ENCODE measurements at places on chromosomes 11 and 22. TPM values are rescaled to one million over a fixed set of nuclear protein-coding genes. Genes with fewer than 3 reads are reported as not detected.

RAG2 gene
- not detected for total RNA-seq

SYCE3 gene
- total RNA-seq: not detected

P2RY2 gene
- 0.19 TPM for total RNA-seq

STARD10 gene
- 29.8 TPM for total RNA-seq

PDGFB gene
- total RNA-seq: 1.1 TPM

KRTAP5-10 gene
- not detected for total RNA-seq

GLB1L3 gene
- 1.3 TPM for total RNA-seq

PRR5L gene
- 1.5 TPM for total RNA-seq

SOX10 gene
- not detected for total RNA-seq

- no peaks in the 10 kb centered on the region for H3K36me3 ChIP-seq
- no peaks in the 10 kb centered on the region for H3K4me1 ChIP-seq
- H3K27me3 ChIP-seq: no peaks in the 10 kb centered on the region
- H3K4me3 ChIP-seq: no peak overlapping the region
- DNase-seq: no peak
- no peak overlapping the region for H3K27ac ChIP-seq
Measured at GRCh38 chr11:15590132-15590531, 475.4 kb downstream of the INSC start.

DNA sequence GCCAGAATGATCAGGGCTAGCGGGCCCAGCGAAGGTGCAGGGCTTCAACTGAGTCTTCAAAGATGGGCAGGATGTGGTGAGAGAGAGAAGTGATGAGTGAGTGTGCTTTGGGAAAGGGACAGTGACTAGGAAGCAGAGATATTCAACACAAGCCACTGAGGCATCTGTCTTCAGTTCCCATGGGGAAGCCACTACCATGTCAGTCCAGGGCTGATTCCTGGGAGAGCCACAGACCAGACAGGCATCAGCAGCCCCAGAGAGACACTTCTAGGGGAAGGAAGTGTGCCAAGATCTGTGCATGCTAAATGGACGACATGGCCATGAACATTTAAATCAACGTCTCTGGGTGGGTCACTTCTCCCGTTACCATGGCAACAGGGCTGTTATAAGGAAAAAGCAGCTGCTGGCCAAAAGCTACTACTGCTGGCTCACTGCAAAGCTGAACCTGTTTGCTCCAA is 28.5 kb downstream of the P4HA3 start:
- no peaks in the 10 kb centered on the region for H3K27me3 ChIP-seq
- H3K27ac ChIP-seq: no peak overlapping the region

GRCh38 chr22:19845054-19845722 is 9.5 kb downstream of the GNB1L start:
- H3K4me3 ChIP-seq: no peak overlapping the region
- no peaks in the 10 kb centered on the region for H3K36me3 ChIP-seq
- no peak overlapping the region for H3K27ac ChIP-seq
- no peak for DNase-seq

DNA sequence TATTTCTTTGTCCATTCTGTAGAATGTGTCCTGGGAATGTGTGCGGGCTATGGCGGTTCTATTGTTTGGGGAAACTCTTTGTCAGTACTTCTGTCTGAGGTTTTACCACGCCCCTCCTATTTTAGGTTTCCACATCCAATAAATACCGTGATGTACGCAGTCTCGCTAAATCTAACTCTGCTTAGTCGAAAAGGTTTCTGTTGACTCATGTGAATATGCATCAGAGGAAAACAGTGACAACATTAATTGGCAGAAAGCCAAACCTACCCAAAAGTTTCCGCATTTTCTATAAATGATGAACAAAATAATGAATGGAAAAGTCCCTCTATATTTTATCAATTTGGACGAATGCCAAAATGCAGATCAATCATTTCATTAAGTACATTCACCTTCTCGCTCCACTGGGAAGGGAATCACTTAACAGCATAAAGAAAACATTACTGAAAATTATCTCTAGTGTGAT is 143.4 kb downstream of the MAML2 start:
- no peaks in the 10 kb centered on the region for H3K36me3 ChIP-seq
- H3K27ac ChIP-seq: no peak overlapping the region
- H3K4me1 ChIP-seq: peaks cover 28% of the 10 kb centered on the region
- no peak for DNase-seq
- no peak overlapping the region for H3K4me3 ChIP-seq

GRCh38 chr22:46684706-46685105 is 53.3 kb downstream of the CERK start:
- no peaks in the 10 kb centered on the region for H3K27me3 ChIP-seq
- peaks cover 26% of the 10 kb centered on the region for H3K4me1 ChIP-seq
- H3K4me3 ChIP-seq: no peak overlapping the region
- DNase-seq: peak; percentile 40

DNA sequence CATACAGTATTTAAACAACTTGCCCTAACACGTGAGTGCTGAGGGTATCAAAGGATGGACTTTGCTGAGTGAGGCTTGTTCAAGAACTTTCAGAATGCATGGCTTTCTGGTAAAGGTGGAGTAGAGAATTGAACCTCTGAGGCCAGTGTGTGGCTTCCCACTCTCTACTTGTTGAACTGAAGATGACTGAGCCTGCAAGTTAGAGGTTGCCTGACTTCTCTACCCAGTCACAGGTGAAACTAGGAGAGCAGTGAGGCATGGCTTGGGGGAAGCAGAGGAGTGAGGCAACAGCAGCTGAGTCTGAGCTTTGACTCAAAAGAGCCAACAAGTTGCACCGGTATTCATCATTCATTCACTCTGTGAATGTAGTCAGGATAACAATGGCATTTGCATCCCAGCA is 256.4 kb upstream of the SESN3 start:
- H3K4me1 ChIP-seq: peaks cover 4% of the 10 kb centered on the region
- no peak overlapping the region for H3K4me3 ChIP-seq
- H3K27me3 ChIP-seq: no peaks in the 10 kb centered on the region
- H3K36me3 ChIP-seq: no peaks in the 10 kb centered on the region

DNA sequence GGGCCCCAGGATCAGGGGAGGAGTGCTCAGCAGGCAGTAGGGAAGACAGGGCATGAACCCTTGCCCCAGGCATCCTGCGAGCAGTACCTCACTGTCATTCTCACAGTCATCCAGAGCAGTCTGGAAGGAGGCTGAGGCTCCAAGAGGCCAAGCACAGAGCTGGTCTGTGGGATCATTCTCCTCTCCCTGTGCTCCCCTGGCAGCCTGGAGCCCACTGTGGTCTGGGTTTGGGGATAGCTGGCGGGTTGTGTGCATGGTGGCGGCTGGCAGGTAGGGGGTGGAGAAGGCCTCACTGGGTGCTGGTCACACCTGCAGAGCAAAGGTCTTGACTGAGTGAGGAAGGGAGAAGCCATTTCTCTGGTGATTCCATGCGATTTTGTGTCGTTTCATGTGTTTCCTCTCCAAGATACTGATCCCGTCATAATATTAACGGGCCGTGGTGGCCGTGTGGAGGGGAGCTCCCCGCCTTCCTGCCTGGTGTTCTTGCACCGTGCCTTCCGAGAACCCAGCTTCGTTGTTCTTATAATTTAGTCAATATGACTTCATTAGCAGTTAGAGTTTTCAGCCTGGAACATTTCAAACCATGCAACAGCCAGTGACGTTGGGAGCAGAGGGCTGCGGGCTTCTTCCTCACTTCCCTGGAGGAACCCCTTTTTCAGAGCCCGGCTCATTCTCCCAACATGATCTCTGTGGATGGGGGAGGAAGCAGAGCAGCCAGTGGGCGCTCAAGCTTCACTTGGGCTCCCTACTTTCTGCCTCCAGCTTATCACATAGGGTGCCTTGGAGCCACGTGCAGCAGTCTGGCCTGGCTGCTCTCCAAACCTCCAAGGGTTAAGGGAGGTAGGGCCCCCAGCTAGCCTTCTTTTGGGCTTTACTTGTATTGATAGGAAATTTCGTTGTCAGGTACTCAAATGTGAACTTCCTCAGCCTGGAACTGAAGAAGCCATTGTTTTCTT is 20.8 kb upstream of the ADORA2A start:
- no peaks in the 10 kb centered on the region for H3K27me3 ChIP-seq
- H3K27ac ChIP-seq: no peak overlapping the region
- no peak overlapping the region for H3K4me3 ChIP-seq
- DNase-seq: no peak
- peaks cover 9% of the 10 kb centered on the region for H3K36me3 ChIP-seq

GRCh38 chr22:25680956-25681355 is 61.0 kb upstream of the MYO18B start:
- H3K27me3 ChIP-seq: no peaks in the 10 kb centered on the region
- DNase-seq: no peak
- no peak overlapping the region for H3K4me3 ChIP-seq
- no peak overlapping the region for H3K27ac ChIP-seq

DNA sequence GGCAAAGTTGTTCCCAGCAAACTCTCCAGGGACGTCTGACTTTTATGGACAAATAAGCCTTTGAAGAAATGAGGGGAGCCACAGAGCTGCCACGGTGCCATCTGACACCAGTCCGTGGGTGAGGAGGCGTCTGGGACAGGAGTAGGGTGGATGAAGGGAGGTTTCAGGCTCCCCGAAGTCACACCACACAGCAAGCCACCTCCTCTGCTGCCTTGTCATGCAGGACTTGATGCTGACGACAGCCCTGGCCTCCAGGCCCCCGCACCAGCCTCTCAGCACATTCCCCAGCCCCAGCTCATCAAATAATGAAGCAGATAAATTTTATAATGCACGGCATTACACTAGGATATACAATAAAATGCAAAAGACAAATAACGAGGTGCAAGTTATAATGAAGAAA is 156.5 kb downstream of the CEP164 start:
- H3K4me1 ChIP-seq: no peaks in the 10 kb centered on the region
- peaks cover 2% of the 10 kb centered on the region for H3K27me3 ChIP-seq
- no peak overlapping the region for H3K4me3 ChIP-seq
- H3K27ac ChIP-seq: no peak overlapping the region
- DNase-seq: no peak

GRCh38 chr22:29434288-29434687 is 4.1 kb upstream of the RFPL1 start:
- H3K4me3 ChIP-seq: no peak overlapping the region
- H3K27me3 ChIP-seq: no peaks in the 10 kb centered on the region
- H3K36me3 ChIP-seq: no peaks in the 10 kb centered on the region
- H3K4me1 ChIP-seq: no peaks in the 10 kb centered on the region
- no peak for DNase-seq

- H3K4me1 ChIP-seq: peaks cover 9% of the 10 kb centered on the region
- no peaks in the 10 kb centered on the region for H3K36me3 ChIP-seq
- no peak overlapping the region for H3K27ac ChIP-seq
Measured at GRCh38 chr11:61114913-61115312, 12.6 kb downstream of the CD5 start.

DNA sequence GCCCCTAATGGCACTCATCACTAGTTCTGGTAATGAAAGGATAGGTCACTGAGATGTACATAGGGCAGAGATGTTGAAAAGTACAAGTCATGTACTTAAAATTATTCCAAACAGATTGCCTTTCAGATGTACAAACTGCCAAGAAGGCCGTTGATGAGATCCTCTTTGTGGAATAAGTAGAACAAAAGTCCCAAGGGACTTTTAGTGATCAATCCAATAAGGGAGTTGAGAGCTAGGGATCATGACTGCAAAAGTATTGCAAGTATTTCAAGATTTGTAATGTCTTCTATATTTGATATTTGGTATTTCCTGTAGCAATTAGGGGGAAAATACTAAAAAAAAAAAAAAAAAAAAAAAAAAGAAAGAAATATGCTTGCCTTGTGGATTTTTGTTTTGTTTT is 82.2 kb downstream of the ATG16L2 start:
- H3K4me1 ChIP-seq: no peaks in the 10 kb centered on the region
- H3K27me3 ChIP-seq: no peaks in the 10 kb centered on the region
- no peak overlapping the region for H3K4me3 ChIP-seq
- H3K27ac ChIP-seq: no peak overlapping the region
- no peak for DNase-seq
